Cardiac fibroblast (primary cell): ENCODE measurements at places on chromosomes 16 and 17.

DNA sequence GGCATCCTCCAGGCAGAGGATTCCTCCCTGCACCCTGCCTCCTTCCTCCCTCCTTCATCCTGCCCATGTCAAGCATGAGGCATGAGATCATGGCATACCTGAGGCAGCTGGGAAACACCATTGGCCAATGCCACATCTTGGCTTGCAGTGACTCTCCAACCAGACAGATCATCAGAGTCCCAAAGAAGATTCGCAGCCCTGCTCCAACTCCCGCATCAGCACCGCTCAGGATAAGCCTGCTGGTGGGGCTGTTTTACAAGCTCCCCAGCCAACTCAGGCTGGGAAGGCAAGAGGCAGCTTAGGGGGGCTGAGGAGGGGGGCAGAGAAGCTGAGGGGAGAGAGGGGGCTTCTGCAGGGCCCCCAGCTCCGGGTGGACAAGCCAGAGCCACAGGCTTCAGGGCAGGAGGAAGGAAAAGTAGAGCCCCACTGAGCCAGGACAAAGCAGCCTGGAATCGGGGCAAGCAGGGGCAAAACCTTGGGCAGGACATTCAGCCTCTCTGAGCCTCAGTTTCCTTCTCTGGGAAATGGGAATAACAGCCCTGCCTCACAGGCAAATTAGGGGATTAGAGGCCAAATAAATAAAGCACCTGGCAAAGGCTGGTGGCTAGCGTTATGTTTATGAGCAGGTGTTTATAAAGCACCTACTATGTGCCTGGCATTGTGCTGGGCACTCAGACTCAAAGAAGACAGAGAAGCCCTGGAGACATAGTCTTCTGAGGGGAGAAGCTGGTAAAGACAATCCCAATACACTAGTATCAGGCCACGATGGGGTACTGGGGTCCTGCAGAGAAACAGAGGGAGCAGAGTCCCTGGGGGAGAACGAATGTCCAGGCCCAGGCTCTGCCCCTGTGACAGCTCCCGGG lies 88.1 kb downstream of the GOSR1 start:
- no peak for DNase-seq

DNA sequence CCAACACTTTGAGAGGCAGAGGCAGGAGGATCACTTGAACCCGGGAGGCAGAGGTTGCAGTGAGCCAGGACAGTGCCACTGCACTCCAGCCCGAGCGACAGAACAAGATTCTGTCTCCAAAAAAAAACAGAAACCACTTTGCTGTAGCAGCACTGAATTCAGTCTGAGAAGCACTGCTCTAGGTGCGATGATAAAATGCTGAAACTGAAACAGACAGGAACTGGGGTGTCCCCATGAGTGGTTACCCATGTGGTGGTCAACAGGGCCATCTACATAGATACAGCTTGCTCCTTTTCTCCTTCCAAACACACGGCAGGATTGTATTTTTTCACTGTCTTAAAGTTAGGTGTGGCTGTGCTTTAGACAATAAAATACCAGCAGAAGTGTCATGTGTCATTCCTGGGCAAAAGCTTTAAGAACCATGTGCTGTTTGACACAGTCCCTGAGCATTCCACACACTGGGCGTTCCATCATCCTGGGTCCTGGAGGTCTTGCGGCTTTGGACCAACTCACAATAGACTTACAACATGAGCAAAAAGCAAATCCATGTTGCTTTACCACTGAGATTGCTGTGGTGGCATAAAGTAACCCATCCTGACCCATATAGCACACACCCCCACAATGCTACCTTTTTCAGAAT lies 11.5 kb downstream of the GAS7 start:
- DNase-seq = no peak

DNA sequence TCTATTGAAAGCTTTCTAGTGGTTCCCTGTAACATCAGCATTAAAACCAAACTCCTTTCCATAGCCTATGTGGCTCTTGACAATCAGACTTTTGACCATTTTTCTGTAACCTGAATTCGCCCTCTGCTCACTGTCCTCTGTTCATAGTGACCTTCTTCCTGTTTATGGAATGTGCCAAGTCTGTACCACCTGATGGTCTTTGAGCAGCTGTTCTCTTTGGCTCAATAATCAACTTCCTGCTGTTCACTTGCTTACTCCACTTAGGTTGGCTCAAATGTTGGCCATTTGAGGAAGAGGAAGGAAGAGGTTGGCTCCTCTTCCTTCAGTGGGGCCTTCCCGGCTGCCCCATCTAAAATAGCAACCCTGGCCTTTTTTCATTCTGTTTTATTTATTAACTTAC lies 251.5 kb downstream of the CA10 start:
- DNase-seq = no peak

DNA sequence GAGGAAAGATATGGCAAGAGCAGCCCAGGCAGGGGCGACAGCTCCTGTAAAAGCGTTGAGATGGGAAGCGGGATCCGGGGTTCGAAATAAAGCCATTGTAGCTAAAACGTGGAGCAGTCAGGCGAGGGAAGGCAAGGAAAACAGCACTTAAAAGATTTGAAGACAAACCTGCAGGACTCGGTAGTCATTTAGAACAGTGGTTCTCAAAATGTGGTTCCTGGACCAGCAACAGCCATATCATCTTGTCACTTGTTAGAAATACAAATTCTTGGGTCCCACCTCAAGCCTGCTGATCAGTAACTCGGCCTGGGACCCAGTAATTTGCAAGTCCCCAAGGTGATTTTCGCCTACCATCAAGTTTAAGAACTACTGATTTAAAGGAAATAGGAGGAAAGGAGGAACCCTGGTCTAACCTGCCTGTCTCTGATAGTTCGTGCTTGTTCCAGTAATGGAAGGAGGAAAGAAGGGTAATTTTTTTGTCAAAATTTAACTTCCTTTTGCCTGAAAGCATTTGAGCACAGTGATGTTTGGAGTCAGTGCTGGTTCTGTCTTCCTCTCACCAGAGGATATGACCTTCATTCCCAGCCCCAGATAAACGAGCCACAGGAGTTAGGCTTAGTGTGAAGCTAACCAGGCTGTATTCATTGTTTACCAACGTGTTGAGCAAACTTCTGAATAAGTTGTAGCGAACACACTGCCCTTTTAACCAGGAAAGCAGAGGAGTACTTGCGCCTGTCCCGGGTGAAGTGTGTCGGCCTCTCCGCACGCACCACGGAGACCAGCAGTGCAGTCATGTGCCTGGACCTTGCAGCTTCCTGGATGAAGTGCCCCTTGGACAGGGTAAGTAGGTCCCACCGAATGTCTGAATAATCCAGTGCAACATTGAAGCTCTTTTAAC lies 1.1 kb downstream of the ORC6 start:
- peak; percentile 53 for DNase-seq

DNA sequence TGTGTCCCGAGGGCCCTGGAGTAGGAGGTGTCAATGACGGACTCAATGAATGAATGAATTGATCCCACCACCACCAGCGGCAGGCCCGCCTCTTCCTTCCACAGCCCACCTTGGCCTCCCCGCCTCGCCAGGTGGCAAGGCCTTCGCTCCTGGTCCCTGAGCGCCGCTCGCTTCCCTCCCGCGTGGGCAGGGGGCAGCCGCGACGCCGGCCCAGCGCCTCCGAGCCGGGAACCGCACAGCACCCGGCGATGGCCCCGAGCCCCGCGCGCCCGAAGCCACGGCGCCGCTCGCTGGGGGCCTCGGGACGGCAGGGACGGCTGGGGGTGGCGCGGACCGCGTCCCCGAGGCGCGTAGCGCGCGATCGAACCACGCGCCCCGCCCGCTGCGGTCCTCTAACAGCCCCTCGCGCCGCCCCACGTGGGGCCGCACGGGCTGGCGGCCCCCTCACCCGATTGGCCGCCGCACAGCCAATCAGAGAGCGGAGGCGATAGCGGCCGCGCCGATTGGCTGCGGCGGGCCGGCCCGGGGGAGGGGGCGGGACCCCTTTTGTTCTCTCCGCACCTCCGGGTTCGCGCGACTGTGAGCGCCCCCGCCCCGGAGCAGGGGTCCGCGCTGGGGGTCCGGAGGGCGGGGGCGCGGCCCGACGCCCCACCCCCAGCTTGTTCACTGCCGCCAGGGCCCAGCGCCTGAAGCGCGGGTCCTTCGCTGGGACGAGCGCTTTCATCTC lies 31.4 kb downstream of the ACTG1 start:
- DNase-seq = peak; percentile 38

GRCh38 chr16:78333808-78334207 lies 234.4 kb downstream of the WWOX start:
- no peak for DNase-seq

- DNase-seq = no peak
Measured at GRCh38 chr17:73174126-73174525, 9.3 kb downstream of the SSTR2 start.

DNA sequence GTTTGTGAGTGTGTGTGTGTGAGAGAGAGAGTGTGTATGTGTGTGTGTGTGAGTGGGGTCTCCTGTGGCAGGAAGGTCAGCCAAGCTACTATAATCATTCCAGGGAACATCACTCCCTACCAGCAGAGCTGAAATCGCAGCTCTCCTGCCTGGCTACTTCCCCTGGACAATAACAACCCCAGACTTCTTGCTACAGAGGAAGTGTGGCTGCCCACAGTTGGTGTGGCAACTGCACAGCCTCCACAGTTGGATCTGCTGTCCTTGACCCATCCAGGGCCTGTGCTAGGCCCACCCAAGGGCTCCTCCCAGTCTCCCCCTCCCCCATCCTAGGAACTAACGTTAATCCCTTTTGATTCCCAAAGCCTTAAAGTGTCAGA lies 1.5 kb downstream of the SLC13A5 start:
- no peak for DNase-seq

- peak; percentile 48 for DNase-seq
Measured at GRCh38 chr16:8655184-8655717, 19.2 kb upstream of the ABAT start.

DNA sequence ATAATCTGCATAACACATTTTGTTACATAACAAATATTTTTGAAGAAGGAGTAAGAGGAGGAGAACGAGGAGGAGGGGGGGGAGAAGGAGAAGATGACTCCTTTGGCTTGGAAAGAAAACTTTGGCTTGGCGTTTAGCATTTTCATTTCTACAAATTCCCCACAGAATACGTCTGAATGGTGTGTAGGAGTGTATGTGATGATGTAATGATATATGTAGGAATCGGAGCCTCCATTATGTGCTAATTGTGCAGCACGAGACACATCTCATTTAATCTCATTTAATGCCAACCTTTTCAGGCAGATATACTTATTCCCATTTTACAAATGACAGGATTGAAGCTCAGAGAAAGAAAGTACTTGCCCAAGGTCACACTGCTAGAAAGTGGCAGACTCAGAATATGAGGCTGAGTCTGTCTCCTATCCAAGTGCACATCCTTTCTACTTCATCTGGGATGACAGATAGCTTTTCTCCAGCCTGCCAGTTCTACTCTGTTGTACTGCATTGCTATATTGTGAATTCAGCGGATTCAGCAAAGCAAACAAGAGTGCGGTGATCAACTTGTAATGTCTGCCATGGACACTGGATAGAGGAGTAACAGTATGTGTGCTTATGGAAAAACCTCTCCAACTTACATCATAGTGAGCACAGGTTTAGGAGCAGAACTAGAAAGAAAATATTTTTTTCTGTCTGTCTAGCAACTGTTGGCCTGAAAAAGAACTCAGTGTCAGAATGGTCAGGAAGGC lies 10.4 kb upstream of the SLC47A2 start:
- DNase-seq = peak; percentile 71

DNA sequence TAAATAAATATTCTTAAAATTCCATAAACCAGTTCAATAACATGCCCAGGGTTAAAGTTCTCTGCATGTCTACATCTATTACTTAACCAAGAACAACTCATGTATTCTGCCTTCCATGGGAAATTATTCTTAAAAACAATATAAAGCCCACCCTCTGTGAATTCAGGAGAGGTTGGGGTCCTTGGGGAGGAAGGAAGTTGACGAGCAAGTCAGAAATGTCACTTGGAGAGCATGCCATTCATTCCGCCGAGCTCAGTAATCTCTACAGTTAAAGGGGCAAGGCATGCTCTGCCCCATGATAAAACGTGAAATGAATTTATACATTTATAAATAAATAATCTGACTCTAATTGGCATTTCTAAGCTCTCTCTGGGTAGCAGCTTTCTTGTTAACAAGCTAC lies 405.1 kb downstream of the TOX3 start:
- no peak for DNase-seq

DNA sequence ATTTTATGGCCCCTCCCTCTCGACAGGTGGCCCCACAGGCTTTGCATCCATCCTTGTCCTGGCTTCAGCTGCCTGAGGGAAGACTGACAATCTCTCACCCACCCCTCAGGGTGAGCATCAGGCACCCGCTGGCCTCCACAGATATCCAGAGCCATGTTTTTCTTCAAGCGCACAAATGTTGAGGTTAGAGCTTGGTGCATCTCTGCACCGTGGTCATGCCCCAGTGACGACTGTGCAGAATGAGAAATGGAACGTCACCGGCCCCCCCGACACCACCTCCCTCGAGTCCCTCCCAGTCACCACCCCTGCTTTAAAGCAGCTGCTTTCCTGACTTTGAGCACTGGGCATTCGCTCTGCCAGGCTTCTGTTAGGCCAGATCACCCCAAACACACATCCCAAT lies 19.8 kb upstream of the TIMP2 start:
- DNase-seq = no peak

GRCh38 chr16:2790631-2791030 lies 3.3 kb upstream of the PRSS33 start:
- DNase-seq = no peak

GRCh38 chr17:57665128-57665527 lies 80.0 kb downstream of the CCDC182 start:
- no peak for DNase-seq

- no peak for DNase-seq
Measured at GRCh38 chr16:73131156-73131862, 83.4 kb upstream of the ZFHX3 start.

- DNase-seq = no peak
Measured at GRCh38 chr16:78577630-78578029, 478.2 kb downstream of the WWOX start.

- peak; percentile 88 for DNase-seq
Measured at GRCh38 chr17:11948789-11949188, 48.5 kb downstream of the ZNF18 start.

DNA sequence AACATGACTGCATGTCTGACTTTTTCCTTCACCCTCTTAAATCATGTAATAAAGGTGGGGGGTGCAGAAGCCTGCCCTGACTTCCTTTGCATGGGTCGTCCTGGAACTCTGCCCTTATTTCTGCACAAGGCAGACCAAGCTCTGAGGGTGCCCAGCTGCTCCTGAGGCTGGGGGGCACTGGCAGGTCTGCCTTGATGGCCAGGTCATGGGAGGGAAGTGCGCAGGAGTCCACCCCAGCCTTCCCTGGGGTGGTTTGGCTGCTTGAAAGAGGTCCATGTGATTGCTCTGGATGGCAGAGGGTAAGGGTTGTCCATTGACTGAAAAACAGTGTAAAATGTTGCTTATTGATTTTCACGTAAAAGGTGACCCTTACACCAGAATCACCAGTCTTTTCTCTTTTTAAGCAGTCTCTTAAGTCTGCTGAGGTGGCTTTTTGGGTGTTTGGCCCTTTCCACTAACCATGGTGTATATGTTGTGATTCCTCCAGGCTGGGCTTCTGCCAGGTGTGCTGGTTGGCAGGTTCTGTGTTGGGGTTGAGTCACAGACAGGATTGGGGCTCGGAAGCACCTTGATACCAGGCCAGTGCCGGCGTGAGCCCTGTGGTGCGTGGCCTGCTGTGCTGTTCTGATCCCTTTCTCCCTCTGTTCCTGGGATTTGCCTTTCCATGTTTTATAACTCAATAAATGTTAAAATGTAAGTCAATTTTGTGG lies 19.4 kb downstream of the DHX38 start:
- no peak for DNase-seq

- no peak for DNase-seq
Measured at GRCh38 chr17:68699936-68700335, 98.8 kb upstream of the FAM20A start.

GRCh38 chr16:89200124-89200849 lies at the start of gene SLC22A31:
Gene SLC22A31 (minus strand): TSS chr16:89200537. CDS start chr16:89200501, 36 bp downstream.
- DNase-seq = no peak

GRCh38 chr17:7646457-7646856 lies 4.3 kb upstream of the ATP1B2 start:
- DNase-seq = no peak
